ENCODE measurements at places on chromosomes 1 and 21.

- DNase-seq: no peak
Observed at GRCh38 chr1:95561346-95561745, 327.3 kb downstream of the RWDD3 start.

GRCh38 chr1:89668961-89669360 lies 36.0 kb downstream of the LRRC8C start:
- DNase-seq: no peak

GRCh38 chr1:29330856-29331255 lies 94.5 kb downstream of the PTPRU start:
- DNase-seq: no peak

- no peak for DNase-seq
Observed at GRCh38 chr1:97270508-97271307, 549.1 kb downstream of the PTBP2 start.

- DNase-seq: no peak
Observed at GRCh38 chr21:40765811-40766210, 81.1 kb downstream of the DSCAM start.

- DNase-seq: no peak
Observed at GRCh38 chr21:28699596-28700259, 292.9 kb downstream of the LTN1 start.

GRCh38 chr1:238119861-238120260 lies 229.1 kb upstream of the ZP4 start:
- DNase-seq: no peak

DNA sequence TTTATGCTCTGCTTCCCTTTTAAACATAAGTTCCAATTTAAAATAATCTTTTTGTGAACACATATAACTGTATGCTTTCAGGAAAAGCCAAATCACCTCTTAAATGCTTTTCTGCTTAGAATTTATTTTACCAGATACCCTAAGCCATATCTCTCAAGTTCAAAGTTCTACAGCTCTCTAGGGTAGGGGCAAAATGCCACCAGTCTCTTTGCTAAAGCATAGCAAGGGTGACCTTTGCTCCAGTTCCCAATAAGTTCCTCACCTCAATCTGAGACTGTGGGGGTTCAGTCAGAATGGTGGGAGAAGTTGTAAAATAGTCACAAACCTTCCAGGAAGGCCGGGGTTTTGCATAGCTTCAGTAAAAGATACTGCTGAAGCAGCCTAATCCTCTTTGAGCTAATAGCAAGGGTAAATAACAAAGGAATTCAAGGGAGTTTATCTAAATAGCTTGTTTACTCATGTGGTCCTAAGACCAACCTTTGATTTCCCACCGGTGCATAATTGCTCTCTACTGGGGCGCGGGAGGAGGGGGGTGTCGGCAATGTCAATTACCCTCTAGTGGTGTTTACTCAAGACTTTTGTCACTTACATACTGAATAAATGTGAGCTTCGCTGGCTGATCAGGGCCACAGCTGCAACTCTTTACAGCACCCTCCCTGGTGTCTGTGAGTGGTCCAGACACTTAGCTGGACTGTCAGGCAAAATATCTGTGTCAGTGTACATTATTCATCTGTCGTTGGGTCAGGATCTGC lies 1376.2 kb downstream of the NCAM2 start:
- DNase-seq: no peak

- no peak for DNase-seq
Observed at GRCh38 chr1:30754684-30755171, 2.8 kb downstream of the LAPTM5 start.

- no peak for DNase-seq
Observed at GRCh38 chr1:52867087-52867863, 24.7 kb downstream of the ZYG11A start.

DNA sequence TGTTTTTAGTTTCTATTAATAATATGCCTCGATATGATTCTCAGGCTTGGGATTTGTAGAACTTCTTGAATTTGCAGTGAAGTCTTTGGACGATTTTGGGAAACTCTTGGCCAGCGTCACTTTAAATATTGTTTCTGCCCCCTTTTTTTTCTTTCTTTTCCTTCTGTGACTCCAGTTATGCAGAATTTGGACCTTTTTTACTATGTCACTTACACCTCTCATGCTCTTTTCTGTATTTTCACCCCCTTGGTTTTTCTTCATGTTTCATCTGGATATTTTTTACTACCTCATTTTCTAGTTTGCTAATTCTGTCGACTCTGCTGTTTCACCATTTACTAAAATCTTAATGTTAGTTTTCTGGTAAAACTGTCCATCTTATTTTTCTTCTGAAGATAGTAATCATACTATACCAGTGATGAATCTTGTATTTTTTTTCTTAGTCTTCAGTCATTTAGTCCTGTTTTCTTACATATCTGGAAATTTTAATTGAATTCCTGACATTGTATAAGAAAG lies 173.6 kb downstream of the DHRS3 start:
- DNase-seq: no peak

GRCh38 chr1:117284399-117285215 lies 73.9 kb upstream of the VTCN1 start:
- peak; percentile 64 for DNase-seq

GRCh38 chr1:232462213-232462612 lies 167.7 kb downstream of the SIPA1L2 start:
- DNase-seq: no peak

GRCh38 chr1:61428146-61428545 lies 296.8 kb downstream of the TM2D1 start:
- DNase-seq: no peak

DNA sequence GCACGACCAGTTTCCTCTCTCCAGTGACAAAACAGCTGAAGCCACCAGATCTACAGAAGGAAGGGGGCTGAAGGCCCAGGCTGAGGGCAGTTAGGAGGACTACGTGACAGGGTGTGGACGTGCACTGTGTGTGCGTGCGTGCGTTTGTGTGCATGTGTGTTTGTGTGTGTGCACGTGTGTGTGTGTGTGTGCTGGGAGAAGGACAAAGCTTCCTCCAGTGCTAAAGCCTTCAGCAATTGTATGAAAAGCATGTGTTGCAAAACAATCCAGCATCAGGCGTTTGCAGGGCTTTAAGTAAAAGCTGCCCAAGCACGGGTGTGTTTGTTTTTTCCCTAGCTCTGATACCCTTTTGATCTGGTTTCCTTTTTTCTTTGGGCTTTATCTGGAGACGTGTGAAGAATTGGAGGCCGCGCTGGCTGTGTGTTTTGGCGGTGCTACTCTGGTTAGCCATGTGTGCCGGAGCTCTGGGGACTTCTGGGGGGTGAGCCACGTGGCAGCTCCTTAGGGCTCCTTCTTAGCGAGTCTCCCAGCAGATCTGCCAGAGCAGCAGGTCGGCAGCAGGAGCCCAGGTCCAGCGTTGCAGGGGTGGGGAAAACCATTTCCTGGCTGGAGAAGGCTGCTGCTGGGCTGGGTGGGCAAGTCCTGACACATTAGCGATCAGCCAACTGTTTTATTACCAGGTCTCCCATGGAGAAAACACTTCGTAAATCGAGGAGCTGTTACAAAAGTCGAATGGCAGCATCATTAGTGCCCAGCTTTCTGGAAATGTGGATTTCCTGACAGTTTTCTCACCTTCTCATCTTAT lies 73.4 kb downstream of the UCK2 start:
- DNase-seq: no peak

- DNase-seq: no peak
Observed at GRCh38 chr1:161168906-161169305, 2.7 kb downstream of the PPOX start.

GRCh38 chr1:188641566-188642211 lies 1812.9 kb downstream of the PLA2G4A start:
- DNase-seq: no peak

- no peak for DNase-seq
Observed at GRCh38 chr1:19250629-19251304, 557 bp downstream of the EMC1 start.

- no peak for DNase-seq
Observed at GRCh38 chr1:178465011-178465410, 31.8 kb downstream of the CLEC20A start.

DNA sequence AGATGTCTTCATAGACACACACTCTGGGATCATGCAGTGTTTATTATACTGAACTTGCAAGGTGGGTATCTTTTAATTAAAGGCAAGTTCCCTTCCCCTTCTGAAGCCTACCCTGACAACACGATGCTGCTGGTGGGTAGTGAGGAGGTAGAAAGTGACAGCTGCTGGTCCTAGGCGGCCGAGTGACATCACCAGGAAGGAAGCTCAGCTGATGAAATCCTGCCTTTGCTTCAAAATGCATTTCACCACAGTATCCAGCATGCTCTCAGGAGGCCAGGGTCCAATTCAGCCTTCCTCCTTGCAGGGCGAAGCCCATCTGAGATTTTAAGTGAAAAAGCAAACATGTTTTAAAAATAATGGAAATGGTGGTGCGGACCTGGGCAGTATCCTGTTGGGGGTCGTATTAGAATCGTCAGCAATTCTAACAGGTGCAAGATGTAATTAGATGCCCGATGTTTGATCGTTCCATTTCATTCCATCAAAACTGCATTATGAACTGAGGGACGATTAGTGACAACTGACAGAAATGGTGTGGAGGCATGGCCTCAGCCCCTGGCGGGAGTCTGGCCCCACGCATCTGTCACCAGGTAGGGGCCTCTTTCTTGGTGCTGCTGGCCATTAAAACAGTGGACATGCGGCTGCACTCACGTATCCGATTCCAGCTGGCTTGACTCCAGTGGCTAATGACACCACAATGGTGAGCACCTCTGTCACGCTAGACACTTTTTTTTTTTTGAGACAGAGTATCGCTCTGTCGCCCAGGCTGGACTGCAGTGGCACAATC lies 324.8 kb upstream of the C1orf174 start:
- no peak for DNase-seq

DNA sequence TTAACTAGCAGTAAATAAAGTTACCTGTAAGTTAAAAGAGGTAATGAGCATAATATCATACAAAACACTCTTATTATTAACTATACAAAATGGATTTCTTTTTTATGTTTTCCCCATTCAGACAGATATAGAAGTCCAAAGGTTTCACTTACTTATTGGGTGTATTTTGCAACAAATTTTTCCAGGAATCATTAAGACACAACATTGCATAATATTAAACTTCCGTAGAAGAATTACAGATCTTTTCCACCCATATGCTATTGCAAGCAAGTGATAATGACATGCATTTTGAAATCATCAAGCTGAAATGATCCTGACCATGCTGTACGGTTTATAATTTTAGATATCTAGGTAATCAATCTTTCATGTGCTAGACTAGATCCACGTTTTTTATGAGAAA lies 957.0 kb downstream of the NCAM2 start:
- DNase-seq: no peak

DNA sequence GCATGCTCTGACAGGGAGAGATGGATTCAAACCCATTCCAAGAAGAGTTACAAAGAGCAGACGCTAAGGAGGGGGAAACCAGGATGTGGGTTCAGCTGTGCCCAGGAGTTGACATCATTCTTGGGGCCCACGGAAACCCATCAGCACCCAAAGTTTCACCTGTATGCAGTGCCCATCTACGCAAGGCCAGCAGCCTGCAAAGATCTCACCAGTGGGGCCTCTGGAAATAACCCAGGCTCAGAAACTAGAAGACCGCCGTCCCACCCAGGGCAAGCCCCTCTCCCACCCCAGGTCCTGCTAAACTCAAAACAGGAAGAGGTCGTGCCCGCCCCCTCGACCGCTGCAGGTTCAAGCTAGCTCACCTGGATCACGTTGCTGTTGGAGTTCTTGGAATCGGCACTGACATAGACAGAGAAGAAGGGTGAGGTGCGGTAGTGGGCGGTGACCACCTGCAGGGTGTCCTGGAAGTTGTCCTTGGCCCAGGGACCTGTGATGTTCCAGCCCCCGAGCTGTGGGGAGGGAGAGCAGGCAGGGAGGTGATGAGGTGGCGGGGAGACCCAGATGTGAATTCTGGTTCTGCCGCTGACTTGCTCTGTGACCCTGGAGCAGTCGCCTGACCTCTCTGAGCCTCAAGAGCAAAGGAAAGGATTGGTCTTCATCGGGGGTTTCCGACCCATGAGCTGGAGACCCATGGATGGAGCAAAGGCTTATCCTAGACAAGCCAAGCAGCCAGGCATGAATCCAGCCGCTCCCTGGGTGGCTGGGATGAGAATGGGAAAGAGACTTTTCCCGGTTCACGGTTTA lies 31.7 kb downstream of the ECE1 start:
- no peak for DNase-seq

GRCh38 chr1:185353124-185353523 lies 36.1 kb upstream of the IVNS1ABP start:
- DNase-seq: no peak

DNA sequence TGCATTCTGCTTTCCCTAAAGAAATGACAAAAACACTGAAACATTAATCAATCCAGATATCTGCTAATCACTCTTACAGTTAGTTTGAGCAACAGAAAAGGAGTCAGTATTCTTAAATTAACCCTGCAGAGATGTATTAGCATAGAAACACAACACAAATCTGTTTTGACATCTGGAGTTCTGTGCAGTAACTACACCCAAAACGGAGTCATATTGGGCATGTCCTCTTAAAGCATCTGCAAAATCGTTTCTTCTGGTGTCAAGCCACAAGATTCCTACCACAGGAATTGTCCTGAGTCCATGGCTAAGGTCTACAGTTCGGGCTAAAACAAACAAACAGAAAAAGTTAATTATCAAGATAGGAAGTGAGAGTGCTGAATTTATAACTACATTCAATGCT lies 332.1 kb upstream of the PKN2 start:
- DNase-seq: no peak

DNA sequence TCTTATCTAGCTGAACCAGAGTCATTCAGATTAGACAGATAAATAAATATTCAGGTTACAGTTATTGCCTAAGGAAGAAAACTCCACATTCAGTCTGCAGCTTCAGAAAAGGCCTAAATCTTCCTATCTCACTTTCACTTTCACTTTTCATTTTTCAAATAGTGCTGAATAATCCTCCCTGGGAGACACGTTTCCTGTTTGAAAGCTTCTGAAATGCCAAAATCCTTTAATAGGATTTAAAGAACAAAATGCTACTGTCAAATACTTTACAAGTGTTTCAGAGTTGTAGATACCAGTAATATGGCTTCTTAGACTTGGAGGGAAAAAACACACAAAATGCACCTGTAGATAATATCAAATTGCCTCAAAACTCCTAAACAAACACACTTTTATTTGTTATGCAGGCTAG lies 3.9 kb downstream of the PSMB2 start:
- DNase-seq: peak; percentile 31

DNA sequence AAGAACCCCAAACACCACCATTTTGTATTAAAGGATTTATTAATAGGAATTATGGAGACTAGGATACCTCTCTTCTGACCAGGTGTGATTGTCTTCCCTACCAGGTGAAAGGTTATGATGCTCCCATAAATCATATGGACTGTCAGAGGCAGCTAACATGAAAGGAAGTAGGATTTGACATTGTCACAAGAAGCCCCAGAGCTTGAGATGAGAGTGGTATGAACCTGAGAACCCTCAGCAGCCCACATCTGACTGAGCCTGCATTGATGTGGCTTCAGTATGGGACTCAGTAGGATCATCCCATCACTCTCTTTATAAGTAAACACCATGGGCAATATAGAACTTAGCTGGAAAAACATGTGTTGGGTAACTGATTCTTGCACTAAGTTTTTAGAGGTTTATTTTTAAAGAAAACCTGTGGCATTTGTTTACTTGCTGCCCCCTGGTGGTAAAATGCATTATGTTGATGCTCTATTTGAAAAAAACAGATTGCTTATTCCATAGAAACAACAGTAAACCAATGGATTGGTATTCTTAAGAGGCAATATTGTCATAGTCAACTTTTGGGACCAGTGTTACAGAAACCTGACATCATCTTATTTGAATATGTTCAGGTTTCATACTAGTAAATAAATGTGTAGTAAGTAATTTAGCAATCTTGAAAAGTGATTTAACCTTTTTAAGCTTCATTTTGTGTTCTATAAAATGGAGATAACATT lies 16.6 kb upstream of the CACYBP start:
- DNase-seq: no peak

- no peak for DNase-seq
Observed at GRCh38 chr1:117627546-117628130, 21.8 kb downstream of the TENT5C start.

All from globus pallidus (tissue), 1 donor.